OCI-LY7 (cell line): ENCODE measurements at places on chromosomes 16 and 17.

- DNase-seq: no peak
Observed at GRCh38 chr16:3358871-3359270, 3.2 kb downstream of the OR2C1 start.

GRCh38 chr17:56284482-56284881 lies 131.2 kb downstream of the ANKFN1 start:
- no peak for DNase-seq

GRCh38 chr16:14419817-14420216 lies 210.2 kb downstream of the PARN start:
- no peak for DNase-seq

- no peak for DNase-seq
Observed at GRCh38 chr16:3015865-3016521, 2.0 kb downstream of the CLDN6 start.

DNA sequence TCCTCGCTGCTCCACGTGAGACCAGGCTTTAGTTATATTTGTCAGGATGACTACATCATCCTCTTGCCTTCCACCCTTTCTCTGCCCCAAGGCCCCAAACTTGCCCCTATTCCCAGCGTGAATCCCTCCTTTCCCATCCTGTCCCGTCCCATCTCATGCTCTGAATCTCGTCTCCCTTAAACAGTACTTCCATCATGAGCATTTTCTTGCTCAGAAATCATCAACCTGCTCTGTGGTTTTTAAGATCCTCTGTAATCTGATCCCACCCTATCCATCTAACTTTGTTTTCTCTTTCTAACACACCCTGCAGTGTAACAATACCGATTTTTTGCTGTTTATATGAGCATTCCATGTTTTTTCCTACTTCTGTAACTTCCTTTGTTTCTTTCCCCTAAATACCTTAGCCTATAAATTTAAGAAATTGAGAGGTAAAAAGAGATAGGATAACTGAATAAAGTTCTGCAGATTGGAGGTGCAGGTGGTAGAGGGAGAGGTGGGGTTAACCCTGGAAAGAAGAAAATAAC lies 39.7 kb downstream of the MRTFB start:
- no peak for DNase-seq

- DNase-seq: peak; percentile 61
Observed at GRCh38 chr17:29588562-29589411, 661 bp downstream of the GIT1 start.

DNA sequence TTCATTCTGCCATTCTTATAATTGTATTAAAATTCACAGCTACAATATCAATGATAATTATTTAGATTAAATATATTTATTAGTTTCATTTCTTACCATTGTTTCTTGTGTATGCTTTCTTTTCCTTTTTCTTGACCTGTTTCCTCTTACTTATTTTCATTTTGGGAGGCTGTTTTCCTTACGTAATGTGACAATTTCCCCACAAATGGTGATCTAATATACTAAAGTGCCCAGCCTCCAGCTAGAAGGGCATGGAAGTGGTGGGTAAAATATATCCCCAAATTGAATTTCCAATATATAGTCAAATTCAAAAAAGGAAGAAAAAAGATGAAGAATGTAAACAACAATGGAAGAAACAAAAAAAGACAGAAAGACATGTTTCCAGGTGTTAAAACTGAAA lies 1.5 kb upstream of the ABCA6 start:
- no peak for DNase-seq

DNA sequence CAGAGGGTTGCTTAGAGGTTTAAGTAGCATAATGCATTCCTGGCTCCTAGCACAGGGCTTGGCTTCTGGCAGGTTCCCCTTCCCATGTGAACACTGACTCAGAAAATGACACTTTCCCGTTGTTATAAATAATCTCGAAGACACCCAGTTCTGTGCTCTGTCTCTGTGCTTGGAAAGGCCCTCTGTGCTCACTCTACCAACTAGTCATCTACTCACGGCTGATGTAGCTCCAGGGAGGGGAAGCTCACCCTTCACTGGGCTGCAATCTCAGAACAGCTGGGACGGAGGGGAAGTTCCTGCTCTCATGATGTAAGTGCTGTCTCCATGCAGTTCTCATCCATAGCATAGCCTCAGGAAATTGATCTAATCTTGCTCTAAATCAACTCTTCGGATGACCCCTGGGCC lies 230.5 kb upstream of the ASIC2 start:
- DNase-seq: no peak

- DNase-seq: no peak
Observed at GRCh38 chr16:58639836-58640235, 10.2 kb upstream of the CNOT1 start.

DNA sequence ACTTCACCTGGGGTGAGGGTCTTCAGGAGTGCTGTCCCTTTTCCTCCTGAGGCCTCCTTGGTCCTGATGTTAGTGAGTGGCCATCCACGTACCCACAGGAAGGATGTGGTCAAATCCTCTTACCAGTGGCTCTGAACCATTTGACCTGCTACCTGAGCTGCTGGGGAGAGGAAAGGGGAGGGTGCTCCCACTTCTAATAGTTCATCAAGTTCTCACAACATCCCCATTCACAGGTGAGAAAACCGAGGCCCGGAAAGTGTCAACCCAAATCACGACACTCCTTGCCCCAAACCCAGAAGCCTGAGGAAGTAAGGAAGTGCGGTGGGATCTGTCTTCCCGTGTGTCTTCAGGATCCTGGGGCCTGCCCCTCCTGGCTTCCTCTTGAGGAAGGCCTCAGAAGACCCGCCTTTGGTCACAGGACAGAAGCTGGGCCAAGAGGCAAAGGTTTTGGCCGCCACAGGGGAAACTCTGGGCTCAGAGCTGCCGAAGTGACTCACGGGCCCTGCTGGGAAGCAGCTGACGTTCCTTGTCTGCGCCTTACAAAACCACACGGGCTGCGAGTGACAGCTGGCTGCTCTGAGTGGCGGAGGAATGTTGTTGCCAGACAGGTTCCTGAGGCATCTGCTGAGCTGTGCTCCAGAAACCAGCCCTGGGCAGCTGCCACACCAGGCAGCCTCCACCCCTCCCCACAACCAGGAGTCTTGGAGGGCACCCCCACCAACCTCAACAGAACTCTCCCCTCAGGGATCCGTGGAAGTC lies 13.9 kb upstream of the KIFC3 start:
- DNase-seq: no peak

DNA sequence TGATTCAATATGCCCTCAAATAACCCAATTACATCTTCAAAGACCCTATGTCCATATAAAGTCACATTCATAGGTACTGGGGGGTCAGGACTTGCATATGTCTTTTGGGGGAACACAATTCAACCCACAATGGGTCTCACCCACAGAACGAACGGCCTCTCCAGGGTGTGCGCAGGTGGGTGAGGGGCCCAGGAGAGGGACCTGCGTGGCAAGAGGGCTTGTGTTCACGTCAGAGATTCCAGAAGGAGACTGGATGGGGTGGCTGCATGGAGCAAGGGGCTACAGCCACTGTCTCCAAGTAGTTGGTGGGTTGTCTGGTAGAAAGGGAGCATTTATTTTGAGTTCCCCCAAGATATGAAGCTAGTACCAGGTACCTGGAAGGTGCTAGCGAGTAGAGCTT lies 212.2 kb downstream of the SEC14L1 start:
- DNase-seq: no peak

GRCh38 chr16:66135421-66135831 lies 231.1 kb upstream of the CDH5 start:
- no peak for DNase-seq

DNA sequence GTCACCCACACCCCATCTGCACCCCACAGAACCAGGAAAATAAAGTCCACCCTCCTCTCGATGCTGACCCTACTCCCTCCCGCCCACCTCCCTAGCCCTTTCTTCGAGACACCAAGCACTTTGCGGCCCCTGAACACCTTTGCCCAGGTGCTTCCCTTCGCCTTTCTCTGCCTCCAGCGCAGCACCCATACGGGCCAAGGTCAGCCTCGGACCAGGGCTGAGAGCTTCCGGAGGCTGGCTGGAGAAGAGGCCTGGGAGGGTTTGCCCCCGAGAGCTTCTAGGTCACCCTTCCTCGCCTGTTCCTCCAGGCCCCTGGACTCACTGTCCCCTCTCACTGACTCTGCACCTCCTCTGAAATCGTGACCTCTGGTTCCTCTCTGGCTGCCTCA lies 2.7 kb upstream of the NHERF2 start:
- no peak for DNase-seq

DNA sequence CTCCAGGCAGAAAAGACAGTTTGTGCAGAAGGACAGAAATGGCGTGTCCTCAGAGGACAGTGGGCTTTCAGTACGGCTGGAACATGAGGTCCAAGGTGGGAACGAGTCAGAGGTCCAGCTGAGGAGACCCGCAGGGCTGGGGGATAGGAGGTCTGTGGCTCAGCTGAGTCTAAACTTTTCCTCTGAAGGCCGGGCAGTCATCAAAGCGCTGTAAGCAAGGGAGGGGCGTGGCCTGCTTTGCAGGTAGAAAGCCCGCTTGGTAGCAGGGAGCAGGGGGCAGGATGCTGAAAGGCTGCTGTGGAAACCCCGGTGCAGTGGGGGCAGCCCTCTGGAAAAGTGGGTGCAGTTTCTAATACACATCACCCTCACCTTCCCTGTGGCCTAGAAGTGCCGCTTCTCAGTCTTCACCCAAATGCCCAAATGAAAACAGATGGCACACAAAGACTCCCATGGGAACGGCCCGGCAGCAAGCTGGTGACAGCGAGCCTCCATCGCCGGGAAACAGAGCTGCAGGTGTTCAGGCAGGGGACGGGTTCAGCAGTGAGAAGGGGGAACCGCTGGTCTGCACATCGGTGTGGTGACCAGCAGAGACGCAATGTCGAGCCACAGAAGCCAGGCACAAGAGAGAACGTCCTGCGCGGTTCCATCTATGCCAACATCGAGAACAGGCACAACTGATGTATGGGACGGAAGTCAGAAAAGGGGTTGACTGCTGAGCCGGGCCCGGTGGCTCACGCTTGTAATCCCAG lies 12.2 kb upstream of the OSGIN1 start:
- DNase-seq: no peak

- DNase-seq: no peak
Observed at GRCh38 chr17:74785096-74785980, 9.2 kb upstream of the NAT9 start.

GRCh38 chr16:23334457-23334853 lies 32.4 kb downstream of the SCNN1B start:
- DNase-seq: peak; percentile 71

- DNase-seq: no peak
Observed at GRCh38 chr16:34802848-34803599, 1343.6 kb downstream of the TP53TG3F start.

DNA sequence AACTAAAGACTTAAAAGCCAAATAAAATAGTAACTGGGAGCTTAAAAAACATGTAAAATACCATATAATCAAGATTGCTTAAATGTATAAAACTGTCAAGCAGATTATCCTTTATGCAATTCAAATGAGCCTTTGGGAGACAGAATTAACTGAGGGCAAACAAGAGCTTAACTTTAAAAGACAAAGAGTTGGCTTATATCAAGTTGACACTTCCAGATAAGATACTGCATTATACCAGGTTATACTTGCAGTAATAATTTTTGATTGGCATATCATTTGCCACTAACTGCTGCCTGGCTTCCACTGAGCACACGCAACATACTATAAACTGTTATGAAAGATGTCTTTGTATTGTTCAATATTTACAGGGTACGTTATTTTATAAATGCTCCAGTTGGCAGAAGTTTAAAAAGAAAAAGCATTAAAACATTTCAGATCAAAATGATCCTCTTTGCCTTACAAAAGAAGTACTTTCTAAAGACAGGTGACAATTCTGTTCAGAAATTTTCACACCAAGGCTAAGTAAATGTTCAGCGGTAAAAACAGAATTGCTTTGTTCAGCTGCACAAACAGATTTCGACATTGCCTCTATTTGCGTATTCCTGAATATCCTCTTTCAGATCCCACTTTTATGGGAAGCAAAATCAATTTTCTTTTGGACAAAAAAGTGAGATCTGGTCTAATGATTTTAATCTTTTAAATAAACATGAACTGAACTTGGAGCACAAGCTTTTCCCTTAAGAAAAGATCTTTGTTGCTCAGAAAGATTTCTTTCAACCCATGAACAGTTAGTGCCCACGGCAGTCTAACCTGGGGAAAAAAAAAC lies 50.7 kb downstream of the TOX3 start:
- no peak for DNase-seq

GRCh38 chr16:25097276-25097975 lies 14.1 kb upstream of the LCMT1 start:
- no peak for DNase-seq

DNA sequence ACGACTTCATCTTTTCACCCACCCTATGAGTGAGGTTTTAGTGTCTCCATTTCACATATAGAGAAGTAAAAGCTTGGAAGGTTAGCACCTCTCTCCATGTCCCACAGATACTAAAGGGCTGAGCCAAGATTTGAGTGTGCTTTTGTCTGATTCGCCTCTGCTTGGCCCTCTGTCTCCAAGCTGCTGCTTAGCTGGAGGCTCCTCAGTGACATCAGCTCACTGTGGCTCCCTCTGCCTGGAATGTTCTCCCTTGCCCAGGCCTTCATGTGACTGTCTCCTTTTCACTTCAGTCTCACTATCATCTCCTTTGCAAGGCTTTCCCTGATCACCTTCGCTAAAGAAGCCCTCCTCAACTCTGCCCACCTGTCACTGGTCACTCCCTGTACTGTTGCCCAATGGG lies 84.5 kb upstream of the HSBP1 start:
- DNase-seq: no peak

DNA sequence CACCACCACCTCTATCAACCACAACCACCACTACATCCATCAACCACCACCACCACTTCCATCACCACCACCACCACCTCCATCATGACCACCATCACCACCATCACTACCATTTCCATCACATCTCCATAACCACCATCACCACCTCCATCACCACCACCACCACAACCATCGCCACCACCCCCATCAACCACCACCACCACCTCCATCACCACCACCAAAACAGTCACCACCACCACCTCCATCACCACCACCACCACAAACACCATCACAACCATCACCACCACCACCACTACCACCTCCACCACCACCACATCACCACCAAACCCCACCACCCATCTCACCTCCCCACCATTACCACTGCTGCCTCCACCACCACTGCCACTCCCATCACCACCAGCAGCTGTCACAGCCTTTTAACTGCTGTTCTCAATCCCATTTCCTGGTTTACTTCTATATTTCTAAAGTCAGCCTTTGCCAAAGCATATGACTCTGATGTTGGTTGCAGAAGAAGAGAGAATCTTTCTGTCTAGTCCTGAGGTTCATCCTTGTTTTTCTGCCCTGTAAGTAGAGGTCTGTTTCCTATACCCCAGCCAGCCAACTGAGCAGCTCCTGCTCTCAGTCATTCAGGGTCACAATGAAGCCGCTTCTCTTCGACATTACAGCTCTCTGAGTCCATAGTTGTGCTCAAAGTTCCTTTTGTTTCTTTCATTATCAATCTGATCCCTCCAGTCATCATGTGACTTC lies 14.0 kb downstream of the MARCHF10 start:
- no peak for DNase-seq

- no peak for DNase-seq
Observed at GRCh38 chr17:44778656-44779210, 19.9 kb downstream of the ADAM11 start.
